ENCODE measurements at places on chromosomes 3 and 15.

DNA sequence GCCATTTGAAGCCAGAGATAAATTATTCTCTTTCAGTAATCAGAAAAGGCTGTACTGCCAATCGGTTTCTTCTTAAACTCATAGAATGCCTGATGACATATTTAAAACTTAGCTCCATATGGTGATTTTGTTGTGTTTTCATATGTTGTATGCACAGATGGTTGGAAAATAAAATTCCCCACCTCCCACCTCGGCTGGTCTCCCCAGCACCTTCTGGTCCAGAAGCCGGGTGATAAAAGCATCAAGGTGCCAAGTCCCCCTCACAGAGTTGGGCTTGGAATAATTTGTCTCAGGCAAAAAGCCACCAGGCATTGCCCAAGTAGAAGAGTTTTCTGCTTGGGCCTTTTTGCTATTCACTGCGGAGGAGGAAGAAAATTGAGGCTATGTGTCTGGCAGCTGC lies 18.4 kb downstream of the LARS2 start:
- no peak for DNase-seq

DNA sequence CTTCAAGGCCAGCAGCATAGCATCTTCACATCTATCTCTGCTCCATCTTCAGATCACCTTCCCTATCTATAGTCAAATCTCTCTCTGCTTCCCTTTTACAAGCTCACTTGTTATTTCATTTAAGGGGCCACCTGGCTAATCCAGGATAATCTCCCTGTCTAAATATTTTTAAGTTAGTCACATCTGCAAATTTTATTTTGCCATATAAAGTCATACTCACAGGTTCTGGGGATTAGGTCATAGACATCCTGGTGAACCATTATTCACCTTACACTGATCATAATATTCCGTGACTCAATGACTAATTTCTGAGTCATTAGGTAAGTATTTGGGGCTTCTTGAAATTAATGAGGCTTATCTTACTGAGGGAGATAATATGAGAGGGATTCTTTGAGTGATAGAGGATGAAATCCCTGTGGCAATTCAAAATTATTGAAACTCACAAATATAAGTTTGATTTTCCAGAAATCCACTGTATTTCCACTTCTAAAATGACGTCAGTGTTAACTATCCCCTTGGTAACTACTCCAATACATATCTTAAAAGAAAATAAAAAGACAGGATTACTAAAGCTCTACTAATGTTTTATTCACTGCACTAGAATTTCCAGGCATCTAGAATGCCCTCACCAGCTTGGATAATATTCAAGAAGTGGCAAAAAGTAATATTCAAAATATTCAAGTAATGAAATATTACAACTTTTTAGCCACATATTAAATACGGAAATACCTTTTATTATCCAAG lies 93.7 kb upstream of the RBMS3 start:
- no peak for DNase-seq

DNA sequence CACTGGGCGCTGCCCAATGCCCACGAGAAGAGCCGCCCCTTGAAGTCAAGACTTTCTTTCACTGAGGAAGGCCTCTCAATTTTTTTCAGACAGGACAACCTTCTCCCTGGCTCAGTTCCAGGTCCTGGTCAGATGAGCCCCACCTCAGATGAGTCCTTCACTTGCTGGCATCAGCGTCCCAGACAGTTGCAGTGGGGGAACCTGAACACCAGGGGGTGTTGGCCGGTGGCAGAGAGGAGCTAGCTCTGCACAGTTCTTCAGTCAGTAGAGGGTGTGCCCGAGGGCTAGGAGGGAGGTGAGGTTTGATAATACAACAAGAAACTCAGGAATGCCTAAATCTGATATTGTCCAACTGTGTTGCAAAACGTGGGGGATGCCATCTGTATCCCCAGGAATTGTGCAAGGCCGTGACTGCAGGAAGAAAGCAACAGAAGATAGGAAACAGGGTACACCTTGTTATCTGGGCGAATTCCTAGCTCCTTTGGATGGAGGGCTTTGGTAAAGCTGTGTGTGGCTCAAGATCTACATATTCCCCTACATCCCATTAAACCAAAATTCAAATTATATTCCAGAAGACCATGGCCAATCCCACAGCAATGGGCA lies 34.3 kb downstream of the CCR3 start:
- peak; percentile 61 for DNase-seq

DNA sequence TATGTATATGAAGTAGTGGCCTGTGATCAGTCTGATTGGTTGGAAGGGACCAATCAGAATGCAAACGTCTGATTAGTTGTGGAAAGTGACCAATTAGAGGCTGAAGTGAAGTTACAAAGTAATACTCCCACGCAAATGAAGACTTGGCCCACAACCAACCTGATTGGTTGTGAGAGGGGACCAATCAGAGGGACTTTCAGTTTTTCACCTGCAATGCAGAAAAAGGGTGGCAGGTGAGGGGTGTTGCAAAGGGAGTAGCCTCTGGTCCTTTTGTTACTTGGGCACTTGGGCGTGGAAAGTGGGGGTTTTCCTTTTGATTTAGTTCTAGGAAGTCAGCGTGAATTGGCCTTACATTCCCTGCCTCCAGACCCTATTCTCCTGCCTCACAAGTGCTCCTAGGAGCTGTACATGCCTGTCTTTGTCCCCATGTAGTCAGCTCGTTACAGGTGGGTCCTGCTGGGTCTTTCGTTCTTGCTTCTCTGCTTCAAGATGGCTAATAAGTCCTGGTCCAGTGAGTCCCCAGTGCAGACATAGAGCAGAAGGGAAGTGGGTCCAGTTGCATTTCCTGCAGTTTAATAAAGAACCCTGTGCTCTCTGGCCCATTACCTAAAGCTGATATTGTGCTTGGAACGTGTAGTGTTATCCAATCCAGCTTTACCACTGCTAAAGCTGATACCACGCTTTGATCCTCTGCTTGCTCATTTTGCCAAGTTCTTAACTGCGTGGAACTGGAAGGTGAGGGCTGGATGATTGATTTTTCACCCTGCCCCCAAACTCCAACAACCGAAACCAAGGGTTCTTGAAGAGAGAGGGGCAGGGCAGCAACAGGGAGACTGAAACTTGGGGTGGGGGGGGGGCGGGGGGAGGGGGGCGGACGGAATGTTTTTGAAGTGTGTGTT lies 46.0 kb upstream of the CD47 start:
- DNase-seq = no peak

GRCh38 chr3:143865302-143865701 lies 17.0 kb upstream of the SLC9A9 start:
- no peak for DNase-seq

GRCh38 chr3:126311338-126311978 lies 45.8 kb downstream of the KLF15 start:
- DNase-seq = no peak

DNA sequence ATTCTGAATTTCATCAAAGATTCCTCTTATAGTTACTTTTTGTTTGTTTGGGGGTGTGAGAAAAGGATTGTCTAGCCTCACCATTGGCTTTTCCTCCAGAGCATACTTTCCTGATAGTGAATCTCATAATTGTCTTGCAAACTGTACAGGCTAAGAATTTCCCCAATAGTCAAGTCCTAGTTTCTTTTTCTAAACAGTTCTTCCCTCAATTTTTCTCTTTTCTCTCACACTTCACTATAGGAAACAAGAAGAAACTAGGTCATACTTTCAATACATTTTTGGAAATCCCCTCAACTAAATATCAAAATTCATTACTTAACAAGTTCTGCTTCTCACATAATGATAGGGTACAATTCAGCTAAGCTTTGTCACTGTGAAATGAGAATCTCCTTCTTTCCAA lies 241.9 kb downstream of the IL20RB start:
- no peak for DNase-seq

- DNase-seq = no peak
These were observed 5.6 kb downstream of the GASK1A start for GRCh38 chr3:42984701-42985100.

GRCh38 chr15:80568298-80568697 lies 126.8 kb upstream of the ABHD17C start:
- DNase-seq = no peak

GRCh38 chr3:130759692-130760338 lies 13.2 kb upstream of the PIK3R4 start:
- peak; percentile 44 for DNase-seq

- no peak for DNase-seq
These were observed 12.8 kb downstream of the SNAP23 start for GRCh38 chr15:42508263-42508690.

- DNase-seq = no peak
These were observed 110.7 kb upstream of the CDIN1 start for GRCh38 chr15:36468746-36469145.

- DNase-seq = no peak
These were observed 41.9 kb upstream of the THBS1 start for GRCh38 chr15:39538936-39539335.

- DNase-seq = no peak
These were observed 8.8 kb downstream of the STAB1 start for GRCh38 chr3:52503788-52504424.

DNA sequence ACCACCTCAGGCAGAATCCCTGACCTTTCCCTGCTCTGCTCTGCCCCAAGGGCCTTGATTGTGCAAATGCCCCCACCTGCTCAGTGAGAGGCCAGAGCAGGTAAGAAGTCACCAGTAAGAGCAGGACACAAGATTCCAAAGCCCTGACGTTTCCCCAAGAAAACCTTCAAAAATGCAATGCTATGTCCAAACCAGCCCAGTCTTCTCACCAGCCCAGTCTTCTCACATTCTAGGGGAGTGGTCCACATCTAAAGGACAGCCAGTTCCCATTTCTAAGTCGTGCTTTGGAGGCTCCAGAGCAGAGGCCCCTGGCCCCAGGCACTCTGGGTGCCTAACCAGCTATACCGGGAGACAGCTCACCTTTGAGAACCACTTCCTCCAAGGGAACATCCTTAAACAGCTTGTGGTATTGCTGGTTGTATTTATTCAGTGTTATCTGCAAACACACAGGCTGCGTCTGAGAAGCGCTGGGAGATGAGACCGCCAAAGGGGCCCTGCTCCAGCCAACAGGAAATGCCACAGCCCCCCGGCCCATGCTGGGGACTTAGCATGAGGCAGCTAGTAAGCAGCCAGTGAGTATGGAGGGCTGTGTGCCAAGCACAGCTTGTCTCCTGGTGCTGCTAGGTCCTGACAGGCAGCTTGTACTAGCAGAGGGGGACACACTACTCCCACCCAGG lies 29.3 kb downstream of the GRAMD2A start:
- no peak for DNase-seq

GRCh38 chr3:127002195-127003174 lies 19.6 kb downstream of the PLXNA1 start:
- no peak for DNase-seq

DNA sequence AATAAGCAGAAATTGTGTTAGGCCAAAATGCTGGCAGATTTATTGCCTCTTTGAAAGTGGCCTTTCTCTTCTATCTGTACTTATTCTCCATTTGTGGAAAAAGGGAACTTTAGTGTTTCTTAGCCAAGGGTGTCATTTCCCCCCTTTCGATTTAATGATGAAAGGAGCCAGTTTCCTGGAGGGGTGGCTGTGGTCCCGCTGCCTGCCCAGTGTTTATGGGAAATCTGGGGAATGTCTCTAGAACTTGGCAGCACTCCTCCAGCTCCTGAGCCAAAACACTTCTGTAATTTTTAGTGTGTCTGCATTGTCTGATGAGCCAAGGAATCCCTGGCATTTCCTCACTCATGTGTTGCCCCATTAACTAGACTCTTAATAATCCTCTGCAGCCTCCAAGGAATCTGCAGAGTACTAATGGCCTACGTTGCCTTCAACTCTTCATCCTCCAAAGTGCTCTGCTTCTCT lies 448.8 kb downstream of the GRM7 start:
- no peak for DNase-seq

DNA sequence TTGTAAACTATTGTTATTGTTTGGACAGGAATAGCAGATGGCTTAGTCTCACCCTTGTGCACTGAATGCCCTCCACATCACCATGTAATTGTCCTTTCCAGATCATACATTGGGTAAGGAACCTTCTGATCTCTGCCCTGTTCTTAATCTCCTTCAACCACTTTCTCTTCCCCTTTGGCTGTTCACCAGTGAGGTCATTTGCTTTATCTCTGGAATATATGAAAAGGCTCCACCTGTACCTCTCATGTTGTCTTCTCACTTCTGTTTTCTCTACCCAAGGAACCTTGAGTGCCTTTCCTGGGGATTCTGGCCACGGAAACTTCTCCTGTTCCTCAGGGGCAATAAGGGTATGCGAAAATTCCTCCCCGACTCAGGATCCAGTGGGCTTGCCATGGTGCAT lies 28.5 kb downstream of the MCTP2 start:
- DNase-seq = peak; percentile 62

DNA sequence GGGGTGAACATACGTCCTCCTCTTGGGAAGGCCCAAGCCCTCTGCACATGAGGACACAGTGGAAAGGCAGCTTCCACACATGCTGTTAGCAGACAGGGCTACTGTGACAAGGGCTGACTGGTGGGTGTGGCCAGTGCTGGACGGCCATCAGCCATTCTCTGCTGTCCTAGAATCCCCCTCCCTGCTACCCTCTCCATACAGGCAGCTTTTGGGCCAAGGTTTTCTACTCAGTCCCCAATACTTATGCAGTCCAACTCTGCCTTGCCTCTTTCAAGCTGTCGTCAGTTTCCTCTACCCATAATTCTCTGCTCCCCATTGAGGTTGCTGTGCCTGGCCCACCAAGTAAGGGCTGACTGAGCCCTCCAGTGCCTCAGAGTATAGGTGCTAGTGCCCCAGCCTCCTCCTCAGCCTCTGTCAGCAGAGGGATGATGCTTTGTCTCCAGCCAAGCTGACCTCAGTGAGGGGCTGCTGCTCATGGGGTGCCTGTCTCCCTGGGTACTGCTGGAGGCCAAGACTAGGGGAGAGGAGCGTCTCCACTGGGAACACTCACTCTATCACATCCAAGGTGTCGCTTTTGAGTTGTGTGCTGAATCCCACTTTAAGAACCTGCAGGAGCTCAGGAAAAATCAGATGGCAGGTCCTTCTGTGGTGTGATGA lies 2.8 kb downstream of the LOXL1 start:
- no peak for DNase-seq

DNA sequence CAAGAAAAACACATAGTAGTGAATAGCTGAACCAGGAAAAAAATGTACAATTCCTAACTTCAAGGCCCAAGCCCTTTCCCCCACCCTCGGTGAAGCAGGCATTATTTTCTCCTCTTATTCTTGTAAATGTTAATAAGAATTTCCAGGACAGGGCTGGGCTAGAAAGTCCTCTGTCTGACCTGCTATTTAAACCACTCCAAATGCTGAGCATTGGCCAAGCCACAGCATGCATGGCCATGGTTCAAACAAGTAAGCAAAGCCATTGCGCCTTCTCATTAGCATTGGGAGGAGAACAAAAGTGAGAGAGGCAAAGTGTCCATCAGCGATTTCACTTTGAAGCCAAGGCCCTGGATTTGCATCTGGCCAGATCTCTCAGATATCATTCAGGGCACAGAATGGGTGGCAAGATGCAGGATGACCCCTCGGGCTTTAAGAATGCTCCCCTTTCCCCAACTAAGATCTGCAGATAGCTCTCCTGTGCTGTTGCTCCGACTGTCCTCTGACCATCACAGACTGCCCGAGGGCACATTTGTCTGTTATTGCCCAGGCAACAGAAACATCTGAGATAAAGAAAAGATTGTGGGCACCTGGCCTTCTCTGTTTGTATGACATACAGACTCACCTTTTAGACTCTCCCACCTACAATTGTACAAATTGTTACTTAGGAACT lies 46.3 kb downstream of the CEMIP start:
- no peak for DNase-seq

GRCh38 chr3:147415286-147415685 lies 6.1 kb downstream of the ZIC1 start:
- no peak for DNase-seq
